ENCODE measurements at places on chromosomes 16 and 17.
A peak's percentile ranks its signal among the peaks of the same experiment; 100 is the strongest.

DNA sequence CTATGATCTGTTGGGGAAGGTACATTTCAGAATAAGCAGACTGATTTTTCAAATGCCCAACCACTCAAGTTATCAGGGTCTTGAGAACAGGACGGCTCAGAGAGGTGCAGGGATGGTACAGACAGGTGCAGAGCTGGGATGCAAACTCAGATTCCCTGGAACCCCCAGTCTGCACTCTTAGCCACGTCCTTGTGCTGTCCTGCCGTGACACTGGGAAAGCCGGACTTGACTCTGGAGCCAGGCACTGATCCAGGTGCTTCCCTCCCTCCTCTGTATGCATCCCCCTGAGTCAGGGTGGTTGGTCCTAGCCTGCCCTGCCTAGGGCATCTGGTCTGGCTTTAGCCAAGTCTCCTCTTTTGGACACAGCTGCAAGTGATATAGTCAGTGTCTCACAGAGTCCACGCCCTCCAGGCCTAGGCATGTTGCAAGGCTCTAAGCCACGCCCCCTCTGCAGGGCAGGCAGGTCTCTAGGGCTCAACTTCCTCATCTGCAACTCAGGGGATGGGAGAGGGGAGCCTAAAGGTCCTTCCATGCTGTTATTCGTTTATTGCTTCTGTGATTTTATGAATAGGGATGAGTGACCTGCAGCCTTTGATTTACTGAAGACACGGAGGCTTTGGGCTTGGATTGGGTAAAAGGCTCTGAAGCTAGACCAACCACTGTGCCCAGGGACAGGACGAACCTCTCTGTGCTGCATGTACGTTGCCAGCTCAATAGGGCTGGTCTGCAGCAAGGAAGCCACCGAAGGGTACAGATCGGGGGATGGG lies 97.3 kb downstream of the SDK2 start:
- DNase-seq: no peak

DNA sequence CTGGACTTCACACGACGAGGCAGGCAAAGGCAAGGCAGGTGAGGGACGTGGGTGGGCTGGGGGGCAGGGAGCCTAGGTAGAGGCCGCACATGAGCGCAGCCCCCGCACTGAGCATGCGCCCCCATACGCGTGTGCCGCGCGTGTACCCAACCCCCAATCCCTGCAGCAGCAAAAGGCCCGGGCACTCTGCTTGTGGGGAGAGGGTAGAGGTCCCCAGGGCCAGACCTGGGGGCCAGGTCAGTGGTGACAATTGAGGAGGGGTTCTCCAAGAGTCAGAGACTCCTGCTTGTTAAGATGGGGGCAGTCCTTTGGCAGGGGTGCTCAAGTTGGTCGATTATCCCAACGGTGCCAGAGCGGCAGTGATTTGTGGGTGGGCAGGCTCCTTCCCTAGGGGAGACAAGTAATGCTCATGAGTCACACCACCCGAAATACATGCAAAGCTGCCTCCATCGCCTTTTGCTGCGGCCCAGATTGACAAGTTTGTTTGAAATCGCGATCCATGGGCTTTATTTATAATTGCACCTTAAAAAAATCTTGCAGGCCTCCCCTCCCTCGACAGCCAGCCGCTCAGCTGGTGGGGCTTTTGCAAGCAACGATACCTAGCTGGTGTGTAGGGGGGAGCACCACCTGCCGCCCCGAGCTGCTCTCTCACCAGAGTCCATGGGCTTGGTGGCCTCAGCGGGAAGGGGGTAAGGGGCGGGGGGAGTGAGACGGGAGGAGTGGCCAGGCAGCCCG lies 1.1 kb upstream of the GIT1 start:
- DNase-seq: peak; percentile 69

DNA sequence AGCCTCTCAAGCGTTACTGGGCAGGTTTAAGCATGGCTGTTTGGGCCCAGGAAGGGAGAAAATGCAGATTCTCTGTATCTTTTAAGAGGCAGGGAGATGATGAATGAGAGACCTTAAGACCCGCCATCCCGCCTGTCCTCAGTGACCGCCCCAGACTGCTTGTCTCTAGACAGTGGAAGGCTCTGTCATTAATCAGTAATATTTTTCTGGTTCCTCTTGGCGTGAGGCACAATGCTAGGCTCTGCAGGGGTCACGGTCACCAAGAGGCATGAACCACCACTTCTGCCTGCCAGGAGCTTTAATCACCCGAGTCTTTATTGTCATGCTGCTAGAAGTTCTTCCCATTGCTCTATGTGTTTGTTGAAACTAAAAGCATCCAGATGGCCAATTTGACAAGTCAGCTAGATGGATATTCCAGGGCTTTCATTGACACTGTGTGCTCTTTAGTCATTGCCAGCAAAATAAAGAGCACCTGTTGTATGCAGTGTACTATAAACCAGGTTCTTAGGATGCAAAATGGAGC lies 3.2 kb downstream of the SLC6A2 start:
- DNase-seq: no peak

DNA sequence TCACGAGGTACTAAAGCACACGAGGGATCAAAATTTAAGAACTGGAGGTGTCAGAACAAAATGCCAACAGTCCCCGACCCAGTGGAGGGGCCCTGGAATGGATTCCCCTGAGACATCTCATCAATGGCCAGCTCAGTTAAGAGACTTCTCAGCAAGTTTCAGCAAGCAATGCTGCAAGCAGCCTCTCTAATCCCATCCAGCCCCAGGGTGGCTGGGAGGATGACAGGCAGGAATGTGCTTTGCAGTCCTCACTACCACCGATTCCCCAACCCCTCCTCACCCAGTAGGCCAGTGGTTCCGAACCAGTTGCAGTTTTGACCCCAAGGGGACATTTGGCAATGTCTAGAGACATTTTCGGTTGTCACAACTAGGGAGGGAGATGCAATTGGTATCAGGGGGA lies 8.7 kb downstream of the GPRC5B start:
- no peak for DNase-seq

DNA sequence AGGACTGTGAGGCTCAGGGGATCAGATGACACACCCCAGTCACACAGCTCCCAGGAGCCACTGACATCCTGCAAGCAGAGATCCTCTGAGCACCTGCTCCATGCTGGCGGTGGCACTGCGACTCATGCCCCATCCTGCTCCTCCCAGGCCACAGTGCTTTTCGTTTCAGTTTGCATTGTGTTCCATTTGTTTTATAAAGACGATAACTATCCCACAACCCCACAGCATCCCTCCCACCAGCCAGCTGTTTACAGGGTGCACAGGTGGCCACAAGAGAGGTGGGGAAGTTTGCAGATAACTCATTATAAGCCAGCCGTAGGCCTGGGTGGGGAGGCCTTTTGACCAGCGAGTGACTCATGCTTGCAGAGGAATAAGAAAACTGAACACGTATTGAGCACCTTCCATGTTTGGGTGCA lies 28.2 kb downstream of the BCO1 start:
- DNase-seq: no peak

- no peak for DNase-seq
Measured at GRCh38 chr17:38317081-38317480, 20.1 kb downstream of the MRPL45 start.

DNA sequence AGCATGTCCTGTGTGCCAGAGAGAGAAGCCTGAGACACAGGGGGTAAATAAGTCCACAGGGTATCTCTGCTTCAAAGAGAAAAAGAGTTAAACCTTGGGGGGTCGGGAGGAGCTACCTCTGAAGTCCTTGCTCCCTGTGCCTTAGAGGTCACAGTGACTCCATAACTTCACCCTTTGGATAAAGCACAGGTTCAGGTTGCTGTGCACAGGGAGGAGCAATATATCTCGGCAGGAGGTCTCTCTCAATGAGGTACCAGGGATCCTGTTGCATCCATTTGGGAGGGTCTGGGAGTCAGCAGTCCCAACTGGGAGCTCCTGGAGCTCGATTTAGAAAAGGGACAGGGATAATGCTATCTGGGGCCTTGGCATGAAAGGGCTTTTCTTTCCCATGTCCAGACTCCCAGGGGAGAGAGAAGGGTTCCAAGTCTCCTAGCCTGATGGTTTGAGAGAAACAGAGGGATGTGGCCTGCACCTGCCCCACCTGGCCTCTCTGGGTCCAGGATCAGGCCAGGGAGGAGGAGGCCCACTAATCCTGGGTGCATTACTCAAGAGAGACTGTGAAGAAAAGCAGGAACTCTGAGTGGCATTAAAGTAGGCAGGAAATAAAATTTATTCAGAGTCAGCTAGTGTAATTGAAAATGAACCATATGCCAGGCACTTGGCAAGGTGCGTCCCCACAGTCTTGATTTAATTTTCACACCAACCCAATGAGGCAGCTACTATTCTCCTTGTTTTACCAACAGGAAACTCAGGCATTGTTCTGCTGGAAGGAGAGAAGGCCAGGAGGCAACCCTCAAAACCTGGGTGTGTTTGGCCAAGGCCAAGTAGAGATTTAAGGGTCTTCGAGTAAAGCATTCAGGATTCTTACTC lies 40.7 kb downstream of the CUEDC1 start:
- no peak for DNase-seq

GRCh38 chr16:29662729-29663015 lies 375 bp upstream of the SPN start:
- DNase-seq: no peak

DNA sequence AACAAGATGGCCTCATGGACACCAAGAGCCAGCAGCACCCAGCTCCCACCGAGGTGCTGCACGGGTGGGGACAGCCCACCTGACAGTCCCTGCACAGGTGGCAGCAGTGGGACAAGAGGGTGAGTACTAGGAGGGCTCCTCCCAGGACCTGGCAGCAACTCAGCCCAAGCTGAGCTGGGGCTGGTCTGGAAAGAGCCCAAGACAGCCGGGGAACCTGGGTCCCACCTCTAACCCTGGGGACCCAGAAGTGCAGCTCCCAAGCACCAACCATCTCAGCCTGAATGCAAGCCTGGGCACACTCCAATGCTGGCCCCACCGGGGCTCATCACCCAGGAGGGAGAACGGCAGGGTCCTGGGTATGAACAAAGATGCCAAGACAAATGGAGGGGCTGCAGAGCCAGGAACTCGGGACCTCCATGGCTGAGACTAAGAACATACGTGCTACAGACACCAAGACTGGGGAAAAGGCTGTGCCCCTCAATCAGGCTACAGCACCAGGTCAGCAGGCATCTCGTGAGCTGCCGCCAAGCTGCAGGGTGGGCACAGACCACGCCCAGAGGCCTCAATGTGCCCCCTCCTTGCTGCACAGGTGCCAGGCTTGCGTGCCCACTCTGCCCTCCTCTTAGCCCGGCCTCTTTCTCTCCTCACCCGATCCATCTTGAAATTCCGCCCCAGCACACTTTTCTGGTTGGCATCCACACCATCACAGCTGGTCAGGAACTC lies 37.5 kb upstream of the GSG1L start:
- no peak for DNase-seq

GRCh38 chr17:9905902-9906301 lies 831 bp upstream of the RCVRN start:
- DNase-seq: no peak

- DNase-seq: no peak
Measured at GRCh38 chr17:75349589-75349988, 55.9 kb downstream of the GRB2 start.

DNA sequence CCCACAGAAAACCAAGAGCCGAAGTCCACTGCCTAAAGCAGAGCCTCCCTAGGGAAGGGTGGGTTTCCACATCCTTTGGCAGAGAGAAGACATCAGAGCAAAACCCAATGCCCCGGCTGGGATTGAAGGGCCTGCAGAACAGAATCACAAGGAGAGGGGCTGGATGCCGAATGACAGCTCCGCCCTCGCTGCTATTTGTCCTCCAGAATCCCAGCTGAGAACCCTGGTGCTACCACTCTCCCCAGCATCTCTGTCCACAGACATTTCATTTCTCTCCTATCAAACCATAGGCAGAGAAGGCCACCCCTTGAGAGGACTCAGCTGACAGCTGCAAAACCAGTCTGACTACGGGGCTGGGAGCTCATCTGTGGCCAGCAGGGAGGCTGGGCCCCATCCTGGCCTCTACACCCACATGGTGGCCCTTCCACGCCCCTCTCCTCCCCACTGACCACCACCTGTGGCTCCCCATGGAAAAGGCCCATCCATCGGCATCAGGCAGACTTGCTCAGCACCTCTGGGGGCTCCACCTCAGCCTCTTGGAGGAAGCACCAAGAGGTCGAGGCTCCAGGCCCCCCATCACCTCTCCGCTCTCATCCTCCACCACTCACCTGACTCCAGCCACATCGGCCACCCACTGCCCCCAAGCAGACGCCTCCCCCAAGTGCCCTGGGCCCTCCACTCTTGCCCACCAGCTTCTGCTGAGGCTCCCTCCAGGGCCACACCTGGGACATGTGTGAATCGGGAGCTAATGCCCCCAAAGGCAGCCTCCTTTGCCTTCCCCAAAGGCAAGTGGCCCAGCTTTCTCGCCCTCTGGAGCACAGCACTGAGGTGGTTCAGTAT lies 288.5 kb downstream of the C16orf95 start:
- no peak for DNase-seq

GRCh38 chr16:60741810-60742209 lies 1294.4 kb downstream of the CDH8 start:
- no peak for DNase-seq

DNA sequence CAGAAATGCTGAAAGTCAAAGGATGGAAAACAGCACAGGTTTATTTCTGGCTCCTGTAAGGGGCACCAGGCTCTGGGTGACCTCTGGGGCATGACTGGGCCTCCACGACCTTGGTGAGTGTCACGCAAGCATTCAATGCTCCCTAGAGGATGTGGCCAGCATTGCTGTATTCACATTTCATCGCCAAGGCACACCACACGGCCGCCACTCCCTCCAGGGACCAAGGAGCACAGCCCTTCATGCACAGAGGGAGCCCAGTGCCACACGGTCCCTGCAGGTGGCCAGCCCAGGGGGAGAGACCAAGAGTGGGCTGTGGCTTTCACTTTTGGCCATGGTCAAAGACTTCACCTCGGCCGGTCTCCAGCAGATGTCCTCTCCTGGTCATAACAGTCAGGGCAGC lies 137.4 kb upstream of the TNRC6C start:
- DNase-seq: no peak

DNA sequence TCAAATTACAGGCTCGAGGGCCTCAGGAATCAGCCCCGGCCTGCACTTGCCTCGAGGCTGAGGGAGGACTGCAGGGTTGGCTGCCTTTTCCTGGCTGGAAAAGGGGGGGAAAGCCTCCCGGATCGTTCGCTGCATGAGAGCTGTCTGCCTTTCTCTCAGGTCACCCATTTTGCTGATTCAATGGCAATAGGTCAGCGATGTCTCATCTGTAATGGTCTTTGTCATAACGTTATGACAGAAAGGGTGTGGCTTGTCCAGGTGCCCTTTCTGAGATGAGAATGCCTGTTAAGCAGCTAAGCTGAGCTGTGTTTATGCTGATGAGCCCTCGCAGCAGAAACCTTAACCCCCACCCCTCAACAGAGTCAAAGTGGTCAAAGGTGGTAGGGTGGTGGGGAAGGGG lies 81.8 kb downstream of the AKAP1 start:
- DNase-seq: no peak
